ENCODE measurements at places on chromosomes 16 and 17.
A peak's percentile ranks its signal among the peaks of the same experiment; 100 is the strongest.

- no peaks in the 10 kb centered on the region for H3K4me1 ChIP-seq
- H3K27ac ChIP-seq, result no peak overlapping the region
- no peaks in the 10 kb centered on the region for H3K36me3 ChIP-seq
- no peaks in the 10 kb centered on the region for H3K27me3 ChIP-seq
- H3K4me3 ChIP-seq, result no peak overlapping the region
- DNase-seq, result peak; percentile 10
Observed at GRCh38 chr17:57612202-57613071, 132.7 kb downstream of the CCDC182 start.

DNA sequence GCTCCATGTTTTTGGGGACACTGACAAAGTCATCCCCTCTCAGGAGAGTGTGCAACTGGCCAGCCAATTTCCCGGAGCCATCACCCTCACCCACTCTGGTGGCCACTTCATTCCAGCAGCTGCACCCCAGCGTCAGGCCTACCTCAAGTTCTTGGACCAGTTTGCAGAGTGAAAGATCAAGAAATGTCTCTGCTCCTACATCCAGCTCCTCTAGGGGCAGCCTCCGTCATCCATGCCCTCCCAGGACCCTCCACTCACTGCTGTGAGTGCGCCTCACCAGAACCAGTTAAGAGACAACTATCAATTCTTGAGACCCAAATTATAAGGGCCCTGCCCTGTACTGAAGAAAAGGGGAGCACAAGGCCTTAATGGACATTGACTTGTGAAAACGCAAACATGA is 1.1 kb downstream of the OVCA2 start:
- peaks cover 6% of the 10 kb centered on the region for H3K4me1 ChIP-seq
- H3K27me3 ChIP-seq, result no peaks in the 10 kb centered on the region
- H3K27ac ChIP-seq, result peak overlapping the region; percentile 97
- no peak for DNase-seq
- H3K4me3 ChIP-seq, result peak overlapping the region; percentile 81

- DNase-seq, result no peak
- H3K36me3 ChIP-seq, result no peaks in the 10 kb centered on the region
- H3K27ac ChIP-seq, result no peak overlapping the region
- no peak overlapping the region for H3K4me3 ChIP-seq
- no peaks in the 10 kb centered on the region for H3K27me3 ChIP-seq
- no peaks in the 10 kb centered on the region for H3K4me1 ChIP-seq
Observed at GRCh38 chr17:29331708-29332085, 37.7 kb upstream of the NUFIP2 start.

- no peaks in the 10 kb centered on the region for H3K36me3 ChIP-seq
- peaks cover 29% of the 10 kb centered on the region for H3K4me1 ChIP-seq
- H3K27me3 ChIP-seq, result no peaks in the 10 kb centered on the region
- H3K27ac ChIP-seq, result peak overlapping the region; percentile 99
Observed at GRCh38 chr17:7834957-7835813, 1.2 kb downstream of the KDM6B start.

DNA sequence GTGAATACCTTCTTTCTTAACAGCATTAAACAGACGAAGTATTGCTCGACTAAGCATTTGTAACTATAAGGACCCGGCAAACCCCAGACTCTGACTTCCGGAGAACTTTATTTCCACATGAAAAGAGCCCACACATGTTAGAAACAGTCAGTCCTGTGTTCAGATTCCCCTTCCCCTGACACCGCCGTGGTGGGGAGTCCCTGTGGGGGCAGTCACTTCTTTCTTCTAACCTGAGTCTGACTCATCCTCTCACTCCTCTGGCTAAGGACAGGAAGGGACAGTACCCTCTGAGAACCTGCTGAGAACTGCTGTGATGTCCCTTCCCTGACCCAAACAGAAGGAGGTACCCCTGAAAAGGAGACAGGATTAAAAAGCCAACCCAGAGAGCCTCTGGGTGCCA is 165.1 kb downstream of the XYLT1 start:
- H3K27ac ChIP-seq, result peak overlapping the region; percentile 78
- no peaks in the 10 kb centered on the region for H3K36me3 ChIP-seq
- H3K4me3 ChIP-seq, result no peak overlapping the region
- H3K4me1 ChIP-seq, result peaks cover 7% of the 10 kb centered on the region
- H3K27me3 ChIP-seq, result no peaks in the 10 kb centered on the region
- DNase-seq, result no peak

- H3K4me1 ChIP-seq, result no peaks in the 10 kb centered on the region
- DNase-seq, result no peak
- H3K27ac ChIP-seq, result no peak overlapping the region
Observed at GRCh38 chr17:2292100-2292499, 11.5 kb downstream of the SMG6 start.

DNA sequence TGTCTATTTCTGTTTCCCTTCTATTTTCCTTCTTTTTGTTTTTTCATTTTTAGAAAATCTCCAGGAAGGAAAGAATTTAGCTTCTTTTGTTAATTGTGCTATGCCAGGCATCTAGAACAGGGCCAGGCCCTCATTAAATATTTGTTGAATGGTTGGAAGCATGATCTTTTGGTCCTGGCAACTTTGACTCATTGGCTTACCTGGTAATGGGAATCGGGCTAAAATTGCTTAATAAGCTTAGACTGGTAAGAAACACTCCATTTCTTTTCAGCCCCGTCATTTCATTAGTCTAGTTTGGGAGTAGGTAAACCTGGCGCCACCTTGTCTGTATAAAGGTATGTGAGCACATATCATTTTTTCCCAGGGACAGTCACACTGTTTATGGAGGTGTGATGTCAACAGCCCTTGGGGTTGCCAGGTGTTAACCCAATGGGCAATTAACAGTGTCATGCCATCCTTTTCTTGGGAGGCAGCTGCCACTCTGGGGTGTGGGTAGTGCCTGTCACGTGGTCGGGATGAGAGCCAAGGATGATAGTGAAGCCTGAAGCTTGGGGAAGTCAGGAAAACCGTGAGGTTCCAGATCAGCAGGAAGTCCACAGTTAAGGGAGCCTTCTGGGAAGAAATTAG is 9.5 kb upstream of the NDEL1 start:
- H3K27ac ChIP-seq, result peak overlapping the region; percentile 8
- H3K36me3 ChIP-seq, result no peaks in the 10 kb centered on the region
- no peak overlapping the region for H3K4me3 ChIP-seq

DNA sequence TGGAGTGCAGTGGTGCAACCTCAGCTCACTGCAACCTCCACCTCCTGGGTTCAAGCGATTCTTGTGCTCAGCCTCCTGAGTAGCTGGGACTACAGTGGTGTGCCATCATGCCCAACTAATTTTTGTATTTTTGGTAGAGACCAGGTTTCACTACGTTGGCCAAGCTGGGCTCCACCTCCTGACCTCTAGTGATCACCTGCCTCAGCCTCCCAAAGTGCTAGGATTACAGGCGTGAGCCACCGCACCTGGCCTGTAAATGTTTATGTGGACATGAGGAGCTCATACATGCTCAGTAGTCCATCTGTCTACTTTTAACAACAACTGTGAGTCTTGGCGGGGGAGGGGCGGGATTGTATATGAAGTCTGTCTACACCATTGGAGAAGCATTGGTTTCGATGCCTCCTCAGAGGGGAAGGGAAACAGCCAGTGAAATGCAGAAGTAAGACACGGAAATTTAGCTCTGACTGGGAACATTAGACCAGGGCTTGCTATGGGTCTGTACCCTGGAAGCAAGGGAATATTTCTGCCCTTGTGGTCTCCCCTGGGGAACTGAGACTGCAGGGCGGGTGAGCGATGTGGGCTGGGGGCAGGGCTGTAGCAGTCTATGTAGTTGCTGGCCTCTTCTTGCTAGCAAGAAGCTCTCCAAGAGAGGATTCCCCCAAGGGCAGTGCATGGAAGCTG is 9.3 kb downstream of the NUBP1 start:
- H3K4me1 ChIP-seq, result no peaks in the 10 kb centered on the region
- H3K4me3 ChIP-seq, result no peak overlapping the region
- H3K27ac ChIP-seq, result no peak overlapping the region
- DNase-seq, result no peak

- no peak overlapping the region for H3K4me3 ChIP-seq
- H3K27me3 ChIP-seq, result no peaks in the 10 kb centered on the region
- DNase-seq, result no peak
Observed at GRCh38 chr16:47716571-47716970, 255.4 kb downstream of the PHKB start.
